ENCODE measurements at places on chromosomes 2 and 18.
A peak's percentile ranks its signal among the peaks of the same experiment; 100 is the strongest.

- DNase-seq: peak; percentile 10
These were observed 76.0 kb downstream of the RFTN2 start for GRCh38 chr2:197599285-197599965.

DNA sequence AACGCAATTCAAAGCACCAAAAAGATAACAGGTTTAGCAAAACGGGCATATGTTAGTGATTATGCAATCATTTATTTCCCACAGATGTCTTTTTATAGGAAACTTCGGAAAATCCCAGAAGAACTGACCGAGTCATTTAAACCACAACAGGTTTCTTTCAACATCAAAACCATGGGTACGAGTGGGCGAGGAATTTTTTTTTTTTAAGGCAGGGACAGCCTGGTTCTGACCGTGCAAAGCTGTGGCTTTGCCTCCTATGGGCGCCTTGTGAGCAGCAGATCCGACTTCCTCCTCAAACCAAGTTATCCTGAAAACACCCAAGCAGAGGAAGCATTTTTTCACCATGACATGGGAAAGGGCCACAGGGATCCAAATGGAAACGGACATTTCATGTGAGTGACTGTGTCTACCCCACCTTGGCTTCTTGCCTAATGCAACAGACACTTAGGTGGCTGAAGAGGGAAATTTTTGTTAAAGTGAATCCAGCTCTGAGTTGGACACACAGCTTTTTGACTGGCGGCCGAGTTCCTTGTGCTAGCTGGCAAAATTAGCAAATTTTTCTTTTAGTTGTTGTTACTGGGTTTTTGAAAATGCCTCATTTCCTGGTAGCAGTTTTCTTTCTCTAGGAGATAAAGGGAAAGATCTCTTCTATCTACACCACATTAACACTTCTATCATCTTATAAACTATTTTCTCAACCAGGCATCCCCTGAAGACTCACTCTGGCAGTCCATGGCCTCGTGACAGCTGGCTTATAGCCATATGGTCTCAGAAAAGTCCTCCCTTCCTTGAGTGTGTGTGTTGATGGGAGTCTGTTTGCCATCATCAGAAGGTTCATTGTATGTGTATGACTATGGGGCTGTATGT, 487.4 kb upstream of the ZEB2 start:
- peak; percentile 51 for DNase-seq

DNA sequence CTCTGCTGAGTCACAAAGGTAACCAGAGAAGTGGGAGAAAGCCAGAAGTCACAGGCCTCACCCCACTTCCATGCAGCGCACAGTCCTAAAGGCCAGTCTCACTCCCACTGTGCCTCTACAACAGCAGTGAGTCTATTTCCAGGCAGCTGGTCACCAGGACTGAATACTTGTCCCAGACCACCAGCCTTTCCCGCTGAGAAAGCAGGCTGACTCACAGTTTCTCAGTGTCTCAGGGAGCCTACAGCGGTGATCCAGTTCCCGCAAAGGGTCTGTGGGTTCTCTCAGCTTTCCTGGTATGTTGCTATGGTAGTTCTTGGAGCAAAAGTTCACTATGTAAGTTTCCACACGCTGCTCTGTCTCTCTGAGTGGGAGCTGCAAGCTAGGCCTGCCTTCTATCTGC, 622.5 kb downstream of the RNF144A start:
- DNase-seq: no peak

- DNase-seq: no peak
These were observed 95.3 kb upstream of the ALKAL2 start for GRCh38 chr2:383178-383577.

DNA sequence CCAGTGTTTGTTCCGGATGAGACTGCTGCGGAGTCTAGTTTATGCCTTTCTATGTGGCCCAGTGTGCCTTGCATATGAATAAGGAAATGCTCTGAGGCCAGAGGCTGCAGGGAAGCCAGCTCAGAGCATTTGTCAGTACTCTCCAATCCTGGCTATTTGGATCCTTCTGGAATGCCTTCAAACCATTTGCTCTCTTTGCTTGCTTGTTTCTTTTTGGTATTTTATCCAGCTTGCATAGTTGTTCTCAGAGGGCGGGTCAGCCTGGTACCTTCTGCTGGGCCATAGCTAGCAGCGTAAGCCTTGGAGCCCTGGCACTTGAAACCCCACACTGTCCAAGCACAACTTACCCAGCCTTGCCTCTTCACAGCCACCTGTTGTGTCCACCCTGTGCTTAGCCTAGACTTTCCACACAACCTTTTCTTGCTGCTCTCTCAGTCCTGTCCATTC, 20.5 kb downstream of the CENPO start:
- DNase-seq: no peak

DNA sequence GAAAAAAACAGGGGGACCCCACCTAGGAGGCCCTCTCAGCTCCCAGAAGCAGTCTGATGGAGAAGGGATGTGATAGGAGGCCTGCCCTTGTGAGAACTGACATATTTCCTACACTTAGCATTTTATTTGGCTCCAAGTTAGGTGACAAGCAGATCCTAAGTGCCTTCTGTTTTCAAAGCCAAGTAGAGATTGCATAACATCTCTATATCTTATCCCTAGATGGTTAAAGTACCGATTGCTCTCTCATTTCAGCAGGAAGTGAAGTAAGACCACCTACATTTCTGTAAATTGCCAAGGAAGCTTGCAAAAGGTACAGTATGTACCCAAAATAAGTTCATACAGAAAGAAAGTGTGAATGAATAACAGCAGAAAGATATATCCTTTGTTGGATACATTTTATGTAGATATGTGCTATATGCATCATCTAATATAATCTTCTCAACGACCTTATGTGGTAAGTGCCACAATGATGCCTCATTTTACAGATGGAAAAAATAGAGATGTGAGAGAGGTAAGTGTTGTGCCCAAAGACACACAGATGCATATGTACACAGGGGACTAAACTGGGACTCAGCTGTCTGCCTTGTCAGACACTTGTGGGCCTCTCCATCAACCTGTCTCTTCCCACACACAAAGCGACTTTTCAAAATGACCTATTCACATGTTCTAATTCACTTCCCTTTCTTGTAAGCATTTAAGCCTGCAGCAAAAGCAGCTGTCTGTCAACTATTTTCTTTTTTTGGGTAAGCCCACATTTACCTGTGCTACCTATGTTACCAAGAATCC, 38.9 kb downstream of the DHRS9 start:
- DNase-seq: no peak

- no peak for DNase-seq
These were observed 38.7 kb downstream of the ATP9B start for GRCh38 chr18:79107886-79108285.

DNA sequence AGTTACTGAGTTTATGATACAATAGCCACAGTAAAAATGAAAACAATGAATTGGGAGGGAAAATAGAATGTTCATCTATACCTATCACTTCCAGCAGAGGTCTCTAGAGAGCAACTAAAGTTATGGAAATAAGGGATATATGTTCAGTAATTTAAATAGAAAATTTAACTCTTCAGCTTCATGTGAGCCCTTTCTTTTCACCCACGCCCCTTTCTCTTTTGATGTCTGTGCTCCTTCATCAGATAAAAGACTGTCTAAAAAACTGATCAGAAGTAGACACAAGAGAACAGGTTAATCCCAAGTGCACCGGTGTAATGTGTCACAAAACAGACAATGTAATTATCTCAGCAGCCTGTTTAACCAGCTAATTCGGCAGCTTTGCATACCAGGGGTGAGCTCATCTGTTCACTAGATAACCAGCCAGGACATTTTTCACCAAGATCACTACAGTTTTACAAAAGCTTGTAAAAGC, 238.5 kb upstream of the ERBB4 start:
- peak; percentile 40 for DNase-seq

DNA sequence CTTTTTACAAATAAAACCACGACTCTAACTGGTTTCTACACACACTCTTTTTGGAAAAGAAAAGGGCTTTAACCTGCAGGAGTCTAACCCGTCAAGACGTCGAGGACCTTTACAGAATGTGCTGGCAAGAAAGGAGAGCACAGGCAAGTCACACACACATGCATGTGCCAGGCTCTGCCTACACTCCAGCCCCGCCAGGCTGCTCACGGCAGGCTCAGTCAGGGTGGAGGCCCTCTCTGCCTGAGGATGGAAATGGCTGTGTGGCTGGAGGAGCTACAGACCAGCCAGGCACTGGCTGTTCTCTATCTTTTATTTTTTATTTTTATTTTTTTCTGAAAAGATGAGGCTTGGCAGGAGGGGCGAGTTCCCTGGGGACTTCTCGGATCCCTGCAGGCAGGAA, 10.2 kb downstream of the SIX3 start:
- no peak for DNase-seq

Data from NCI-H2029 treated with DMSO at 0.1 percent for 48 hours (cell line).